ENCODE measurements at places on chromosomes 6 and 20. TPM values are rescaled to one million over a fixed set of nuclear protein-coding genes. Genes with fewer than 3 reads are reported as not detected.

The SCGN gene
- total RNA-seq: 3.2 TPM

DNA sequence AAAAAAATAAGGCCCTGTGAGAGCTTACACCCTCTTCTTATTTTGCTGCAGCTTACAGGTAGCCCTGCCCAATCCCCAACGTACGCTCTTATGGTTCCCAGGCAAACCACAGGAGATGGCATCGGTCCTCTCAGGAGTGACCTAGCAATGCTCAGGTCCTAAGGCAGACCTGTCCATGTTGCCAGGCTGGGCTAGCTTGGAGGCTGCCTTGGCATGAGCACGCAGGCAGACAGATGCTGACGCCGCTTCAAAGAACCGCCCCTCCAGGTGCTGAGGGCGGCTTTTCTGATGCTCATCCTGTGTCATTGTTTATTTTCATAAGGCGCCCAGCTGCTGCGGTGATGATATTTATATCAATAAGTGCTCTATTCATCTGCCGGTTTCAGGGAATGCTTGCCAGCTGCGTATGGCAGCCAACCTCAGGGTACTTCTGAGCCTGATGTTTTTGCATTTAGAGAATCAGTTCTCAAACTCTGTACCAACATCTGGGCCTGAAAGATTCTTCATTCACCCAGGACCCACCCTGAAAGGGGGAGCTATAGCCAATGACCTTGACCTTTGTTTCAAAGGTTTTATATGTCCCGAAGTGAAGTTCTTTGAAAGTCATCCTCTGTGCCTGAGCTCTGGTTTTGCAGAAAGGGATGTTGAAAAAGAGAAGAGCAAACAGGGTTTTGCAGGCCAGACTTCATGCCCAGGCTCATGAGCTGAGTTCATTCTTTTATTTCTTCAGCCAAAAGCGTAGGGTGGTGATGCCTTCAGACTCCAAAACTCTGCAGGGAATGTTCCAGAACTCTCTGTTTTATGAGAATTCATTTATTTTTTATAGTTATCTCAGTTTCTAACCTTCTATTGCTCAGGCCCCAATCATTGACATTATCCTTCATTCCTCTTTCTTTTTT lies 475.6 kb upstream of the CHD6 start:
- no peak for DNase-seq

DNA sequence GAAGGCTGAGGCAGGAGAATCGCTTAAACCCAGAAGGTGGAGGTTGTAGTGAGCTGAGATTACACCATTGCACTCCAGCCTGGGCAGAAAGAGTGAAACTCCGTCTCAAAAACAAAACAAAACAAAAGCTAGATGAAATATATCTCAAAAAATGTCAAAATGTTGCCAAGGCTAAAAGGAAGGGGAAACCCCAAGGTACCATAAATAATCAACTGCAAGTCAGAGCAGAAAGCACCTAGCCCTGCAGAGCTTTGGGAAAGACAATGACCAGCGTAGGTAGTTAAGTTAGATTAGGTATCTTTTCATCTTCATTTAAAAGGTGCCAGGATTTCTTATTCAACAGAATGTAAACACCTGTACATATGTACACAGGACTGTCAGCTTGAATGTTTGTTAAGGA lies 33.0 kb downstream of the AKIRIN2 start:
- DNase-seq: no peak

- DNase-seq: no peak
Observed at GRCh38 chr6:48611332-48611731, 500.3 kb upstream of the PTCHD4 start.

DNA sequence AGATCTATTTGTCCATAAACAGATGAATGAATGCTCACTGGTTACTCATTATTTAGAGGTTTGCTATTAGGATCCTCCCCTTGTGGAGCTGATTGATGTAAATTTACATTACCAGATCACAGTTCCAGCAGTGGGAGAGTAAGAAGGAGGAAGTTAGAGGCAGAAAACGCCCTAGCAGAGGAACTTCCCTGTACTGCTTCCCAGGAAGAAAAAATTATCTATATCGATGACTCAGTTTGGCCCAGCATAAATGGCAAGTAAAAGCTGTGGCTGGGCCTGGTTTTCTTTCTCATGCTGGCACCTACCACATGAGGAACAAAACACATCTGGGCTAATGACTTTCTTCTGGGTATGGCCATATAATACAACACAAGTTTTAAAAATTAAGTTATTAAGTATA lies 35.7 kb downstream of the DNAAF9 start:
- no peak for DNase-seq

DNA sequence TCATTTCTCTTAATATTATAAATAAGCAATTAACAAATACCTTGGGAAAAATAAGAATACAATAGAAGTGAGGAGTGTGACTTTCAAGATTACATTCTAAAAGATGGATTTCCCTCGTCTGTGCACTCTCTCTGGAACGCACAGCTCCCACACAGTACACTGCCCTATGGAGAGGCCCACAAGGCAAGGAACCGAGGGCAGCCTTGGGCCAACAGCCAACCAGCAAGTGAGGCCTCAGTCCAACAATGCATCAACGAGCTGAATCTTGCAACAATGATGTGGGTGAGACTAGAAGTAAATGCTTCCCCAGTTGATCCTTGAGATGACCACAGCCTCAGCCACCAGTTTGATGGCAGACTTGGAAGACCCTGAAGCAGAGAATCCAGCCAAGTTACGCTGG lies 34.5 kb upstream of the AVP start:
- no peak for DNase-seq

DNA sequence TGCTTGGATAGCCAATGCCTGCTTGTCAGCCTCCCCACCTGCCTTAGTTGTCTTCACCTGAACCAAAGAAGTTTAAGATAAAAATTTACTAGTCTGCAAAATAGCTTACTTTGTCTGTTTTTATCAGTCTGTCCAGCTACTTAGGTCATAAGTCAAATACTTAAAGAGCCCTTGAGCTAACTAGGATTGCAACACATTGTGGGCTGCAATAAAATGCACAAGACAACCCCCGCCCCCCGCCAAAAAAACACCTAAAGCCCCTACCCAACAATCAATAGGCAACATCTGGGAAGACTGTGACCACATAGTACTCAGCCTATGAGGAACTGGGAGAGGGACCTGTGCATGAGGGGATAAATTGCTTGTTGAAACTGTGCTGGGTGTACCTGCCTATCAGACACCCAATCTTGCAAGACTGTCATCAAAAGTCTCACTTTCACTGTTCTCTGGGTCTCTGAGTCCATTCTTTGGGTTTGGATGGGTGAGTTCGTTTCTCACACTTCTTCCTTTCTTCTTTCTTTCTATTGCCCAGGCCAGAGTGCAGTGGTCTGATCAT lies 27.3 kb upstream of the ABCC10 start:
- DNase-seq: no peak

The CASS4 gene
- 2.0 TPM for total RNA-seq

DNA sequence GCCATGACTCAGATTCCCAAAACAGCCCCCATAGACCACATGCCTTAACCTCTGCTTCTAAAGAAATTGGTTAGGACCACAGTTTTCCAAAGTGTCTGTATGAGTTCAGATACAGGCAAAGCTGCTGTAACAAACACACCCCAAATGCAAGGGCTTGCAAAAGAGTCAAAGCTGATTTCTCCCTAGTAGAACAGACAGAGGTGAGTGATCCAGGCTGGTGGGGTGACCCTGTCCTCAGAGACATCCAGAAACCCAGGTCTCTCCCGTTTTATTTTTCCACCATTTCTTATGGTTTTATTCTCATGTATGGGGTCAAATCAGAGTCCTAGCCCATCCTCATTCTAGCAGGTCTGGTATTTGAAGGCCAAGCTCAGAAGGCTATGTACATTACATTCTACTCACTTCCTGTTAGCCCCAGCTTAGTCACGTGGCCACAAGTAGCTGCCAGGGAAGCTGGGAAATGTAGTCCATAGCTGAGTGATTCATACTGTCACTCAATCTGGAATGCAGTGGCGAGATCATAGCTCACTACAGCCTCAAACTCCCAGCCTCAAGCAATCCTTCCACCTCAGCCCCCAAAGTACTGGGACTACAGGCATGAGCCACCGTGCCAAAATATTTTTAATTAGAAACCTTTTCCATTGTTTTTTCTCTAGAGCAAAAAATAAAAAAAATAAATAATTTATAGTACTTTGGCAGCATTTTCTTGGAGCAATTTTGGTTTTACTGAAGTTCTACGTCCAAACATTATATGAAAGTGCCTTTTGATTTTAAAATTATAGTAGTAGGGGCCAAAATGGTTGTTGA lies 175.2 kb downstream of the ZMYND8 start:
- peak; percentile 38 for DNase-seq

DNA sequence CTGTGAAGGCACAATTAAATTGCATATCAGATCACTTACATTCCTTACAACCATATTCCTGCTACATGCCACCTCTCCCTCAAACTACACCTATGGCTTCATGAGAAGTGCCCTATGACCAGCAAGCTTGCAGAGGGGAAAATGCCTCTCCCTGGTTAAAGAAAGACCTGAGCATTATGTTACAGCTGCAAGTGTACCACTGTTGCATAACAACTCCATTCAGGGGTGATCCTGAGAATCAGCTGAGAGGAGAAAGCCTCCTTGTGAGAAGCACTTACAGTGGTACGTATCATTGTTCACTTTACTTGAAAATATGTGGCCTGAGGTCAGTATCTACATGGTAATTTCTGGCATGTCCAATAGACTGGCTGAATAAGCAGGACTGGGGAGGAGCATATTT lies 20.0 kb downstream of the PDSS2 start:
- no peak for DNase-seq

DNA sequence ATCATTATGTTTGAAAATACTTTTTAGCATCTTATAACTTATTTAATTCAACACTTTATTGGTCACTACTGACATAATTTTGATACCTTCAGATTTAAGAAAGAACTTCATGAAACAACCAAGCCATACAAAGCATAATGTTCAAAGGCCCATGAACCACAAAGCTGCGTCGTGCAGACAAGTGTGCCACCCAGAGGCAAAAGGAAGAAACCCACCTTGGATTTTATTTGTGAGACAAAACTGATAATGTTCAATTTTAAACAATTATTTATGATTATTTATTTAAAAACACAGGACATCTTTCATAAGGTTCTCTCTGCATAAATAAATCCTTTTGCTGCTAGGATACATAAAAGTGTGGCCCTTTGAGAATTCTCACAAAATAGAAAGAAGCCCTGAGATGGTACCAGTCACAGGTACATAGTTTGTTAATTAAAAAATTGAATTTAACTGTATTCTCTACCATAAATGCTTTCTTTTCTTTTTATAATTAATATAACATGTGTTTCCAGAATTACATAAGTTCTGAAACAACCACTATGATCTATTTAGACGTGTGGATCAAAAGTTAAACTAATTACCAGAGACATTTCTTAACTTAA lies 143.7 kb downstream of the RALGAPA2 start:
- DNase-seq: no peak

- DNase-seq: no peak
Observed at GRCh38 chr20:12715371-12715770, 293.4 kb upstream of the SPTLC3 start.

GRCh38 chr6:137776786-137777686 lies 90.0 kb upstream of the TNFAIP3 start:
- no peak for DNase-seq

GRCh38 chr6:79648328-79648727 lies 17.2 kb downstream of the SH3BGRL2 start:
- DNase-seq: no peak

GRCh38 chr6:138443979-138444378 lies 40.0 kb downstream of the HEBP2 start:
- no peak for DNase-seq

DNA sequence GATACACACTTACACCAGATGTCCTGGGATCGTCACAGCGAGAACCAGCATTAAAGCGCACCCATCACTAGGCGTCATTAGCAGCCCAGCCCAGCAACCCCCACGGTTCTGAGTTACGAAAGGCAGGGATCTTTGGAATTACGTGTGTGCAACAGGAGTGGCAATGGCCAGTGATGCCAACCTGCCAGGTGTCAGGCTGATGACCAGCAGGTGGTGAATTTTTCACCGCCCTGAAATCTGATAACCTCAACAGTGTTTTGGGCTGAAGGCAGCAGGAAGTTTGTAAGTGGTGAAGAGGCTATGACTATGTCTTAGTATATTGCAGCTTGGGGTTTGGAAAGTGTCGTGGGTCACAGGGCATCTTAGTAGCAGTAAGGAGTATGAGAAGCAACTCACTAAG lies 166.1 kb downstream of the TMEM242 start:
- DNase-seq: no peak

DNA sequence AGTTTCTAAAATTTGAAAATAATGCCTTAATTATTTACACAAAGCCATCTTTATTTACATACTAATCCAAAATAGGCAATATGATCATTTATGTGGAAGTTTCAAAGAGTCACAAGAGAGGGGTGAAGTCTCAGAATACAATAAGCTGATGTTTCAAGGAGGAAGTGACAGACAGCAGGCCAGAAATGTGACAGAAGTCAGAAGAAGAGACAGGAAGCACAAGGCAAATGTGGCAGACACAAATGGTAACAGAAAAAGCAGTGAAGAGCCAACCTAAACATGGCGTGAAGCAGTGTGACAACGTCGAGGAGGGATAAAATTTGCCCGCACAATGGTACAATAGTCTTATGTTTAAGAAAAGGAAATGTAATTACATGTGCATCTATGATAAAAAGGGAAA lies 59.8 kb downstream of the SHPRH start:
- no peak for DNase-seq

The ITPR3 gene
- total RNA-seq: 104 TPM

The SMPD2 gene
- total RNA-seq: 23.2 TPM

The CRISP3 gene
- 7.5 TPM for total RNA-seq

GRCh38 chr20:25397821-25398220 lies 7.2 kb upstream of the ABHD12 start:
- DNase-seq: no peak

- peak; percentile 31 for DNase-seq
Observed at GRCh38 chr6:133623065-133623464, 265.8 kb upstream of the TCF21 start.

Measured in mucosa of gallbladder (tissue), 1 donor.